ENCODE measurements at places on chromosomes 3 and 15.

- DNase-seq = no peak
These were observed 4.0 kb downstream of the SPSB4 start for GRCh38 chr3:141055136-141055535.

DNA sequence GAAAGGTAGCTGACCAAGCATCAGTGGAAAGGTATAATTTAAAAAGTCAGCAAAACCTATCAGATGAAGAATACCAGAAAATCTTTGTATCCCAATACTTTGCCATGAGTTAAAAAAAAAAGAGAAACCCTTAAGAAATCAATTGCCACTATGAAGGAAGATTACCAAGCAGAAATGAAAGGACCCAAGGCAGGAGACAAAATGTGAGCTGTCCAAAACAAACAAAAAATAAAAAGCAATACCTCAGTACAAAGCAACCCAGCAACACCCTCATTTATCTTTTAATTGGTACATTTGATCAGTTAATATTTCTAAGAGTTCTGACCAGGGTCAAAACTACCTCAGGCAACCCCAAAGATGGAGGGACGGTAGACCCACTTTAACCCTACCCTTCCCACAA lies 65.3 kb downstream of the MOBP start:
- no peak for DNase-seq

DNA sequence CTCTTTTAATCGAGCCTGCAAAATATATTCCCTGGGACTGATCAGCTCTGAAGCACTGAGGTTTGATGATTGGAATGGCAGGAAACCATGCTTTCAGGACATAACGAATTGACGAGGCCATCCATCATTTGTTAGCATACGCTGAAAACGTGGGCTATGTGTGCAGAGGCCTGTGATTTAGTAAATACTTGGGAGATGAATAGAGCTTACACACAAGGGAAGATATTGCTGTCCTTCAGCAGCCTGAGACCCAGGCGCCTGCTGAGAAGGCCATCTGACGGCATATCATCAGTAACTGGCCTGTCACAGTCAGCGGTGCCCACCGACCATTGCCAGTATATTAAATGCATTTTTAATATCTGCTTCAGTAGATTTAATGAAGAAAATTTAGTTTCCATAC lies 16.2 kb downstream of the CDIN1 start:
- DNase-seq = no peak

GRCh38 chr3:138434276-138434874 lies at the start of gene ESYT3:
Gene ESYT3, plus strand, starts transcription at chr3:138434616. Its CDS starts 183 bp downstream, at chr3:138434799.
- DNase-seq = peak; percentile 86

GRCh38 chr15:80445300-80446041 lies 41.3 kb downstream of the ARNT2 start:
- no peak for DNase-seq

GRCh38 chr15:88479169-88479568 lies 11.7 kb downstream of the MRPS11 start:
- no peak for DNase-seq

- DNase-seq = no peak
These were observed 8.3 kb upstream of the SEMA7A start for GRCh38 chr15:74442063-74442462.

DNA sequence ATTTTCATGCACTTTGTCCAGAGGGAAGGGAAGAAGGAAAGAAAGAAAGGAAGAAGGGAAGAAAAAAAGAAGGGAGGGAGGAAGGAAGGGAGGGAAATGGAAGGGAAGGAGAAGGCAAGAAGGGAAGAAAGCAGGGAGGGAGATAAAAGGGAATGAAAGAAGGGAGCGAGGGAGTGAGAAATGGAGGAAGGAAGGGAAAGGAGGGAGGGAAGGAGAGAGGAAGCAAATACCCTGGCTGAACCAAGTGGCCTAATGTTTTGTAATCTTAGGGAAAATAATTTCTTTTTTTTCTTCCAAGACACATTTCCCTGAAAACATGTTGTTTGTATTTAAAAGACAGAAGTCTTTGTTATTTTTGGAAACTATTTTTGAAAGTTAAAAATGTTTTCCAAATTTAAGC lies 35.9 kb downstream of the DTWD1 start:
- no peak for DNase-seq

DNA sequence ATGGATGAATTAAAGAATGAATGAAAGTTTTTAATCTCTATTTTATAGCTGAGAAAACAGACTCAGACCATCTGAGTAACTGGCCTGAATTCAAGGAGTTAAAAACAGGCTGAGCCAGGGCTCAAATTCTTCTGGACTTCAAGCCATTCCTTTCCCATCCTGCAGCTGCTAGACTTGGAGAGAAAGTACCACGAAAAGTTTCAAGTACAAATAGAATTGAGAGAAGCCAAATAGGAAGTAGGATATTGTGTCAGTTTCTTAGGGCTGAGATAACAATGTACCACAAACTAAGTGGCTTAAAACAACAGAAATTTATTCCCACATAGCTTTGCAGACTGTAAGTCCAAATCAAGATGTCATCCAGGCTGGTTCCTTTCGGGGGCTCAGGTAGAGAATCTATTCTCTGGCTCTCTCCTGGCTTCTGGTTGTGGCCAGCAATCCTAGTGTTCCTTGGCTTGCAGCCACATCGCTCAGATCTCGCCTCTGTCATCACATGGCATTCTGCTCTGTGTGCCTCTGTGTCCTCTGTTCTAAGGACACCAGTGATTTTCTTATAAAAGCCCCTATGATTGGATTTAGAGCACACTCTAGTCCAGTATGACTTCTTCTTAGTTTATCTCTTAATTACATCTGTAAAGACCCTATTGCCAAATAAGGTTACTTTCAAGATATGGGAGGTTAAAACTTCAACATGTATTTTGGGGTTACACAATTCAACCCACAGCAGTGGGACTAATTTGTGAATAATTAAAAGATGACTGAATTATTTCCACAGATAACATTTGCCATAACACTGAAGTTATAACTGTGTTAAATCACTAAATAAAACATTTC lies 25.7 kb upstream of the GOLIM4 start:
- DNase-seq = no peak

DNA sequence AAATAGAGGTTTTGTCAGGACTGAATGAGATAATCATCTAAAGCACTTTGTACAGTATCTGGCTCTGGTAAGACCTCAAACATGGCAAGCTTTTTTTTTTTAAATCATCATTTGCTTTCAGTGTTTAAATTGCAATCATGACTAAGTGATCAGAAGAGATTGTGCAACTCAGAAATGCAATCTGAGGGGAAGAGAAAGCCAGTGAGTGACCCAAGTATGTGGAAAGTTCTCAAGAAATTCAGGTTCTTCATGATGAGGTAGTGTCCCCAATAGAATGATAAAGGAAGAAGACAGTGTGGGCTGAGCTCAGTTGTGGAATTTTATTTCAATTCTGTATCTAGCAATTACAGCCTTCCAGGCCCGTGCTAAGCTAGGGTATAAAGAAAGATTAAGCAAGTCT lies 132.2 kb upstream of the TBC1D5 start:
- no peak for DNase-seq

GRCh38 chr3:7618606-7619005 lies 757.7 kb downstream of the GRM7 start:
- DNase-seq = no peak

DNA sequence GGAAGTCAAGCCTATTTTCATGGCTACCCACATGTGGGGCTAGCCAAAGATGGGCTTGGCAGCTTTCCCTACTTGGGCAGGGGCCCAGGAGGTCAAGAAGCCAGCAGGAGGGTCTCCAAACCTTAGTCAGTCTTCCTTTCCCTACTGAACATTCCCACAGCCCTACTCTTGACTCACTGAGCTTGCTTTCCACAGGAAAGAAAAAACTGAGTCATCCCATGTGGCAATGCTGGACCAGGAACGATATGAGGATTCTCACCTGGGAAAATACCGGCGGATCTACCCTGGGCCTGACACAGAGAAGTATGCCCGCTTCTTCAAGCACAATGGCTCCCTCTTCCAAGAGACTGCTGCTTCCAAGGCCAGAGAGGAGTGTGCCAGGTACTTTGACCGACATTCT lies 3.7 kb upstream of the NGRN start:
- DNase-seq = no peak

GRCh38 chr3:105401691-105402149 lies 35.0 kb downstream of the ALCAM start:
- no peak for DNase-seq

GRCh38 chr15:31472636-31473384 lies 146.2 kb downstream of the KLF13 start:
- DNase-seq = peak; percentile 40

DNA sequence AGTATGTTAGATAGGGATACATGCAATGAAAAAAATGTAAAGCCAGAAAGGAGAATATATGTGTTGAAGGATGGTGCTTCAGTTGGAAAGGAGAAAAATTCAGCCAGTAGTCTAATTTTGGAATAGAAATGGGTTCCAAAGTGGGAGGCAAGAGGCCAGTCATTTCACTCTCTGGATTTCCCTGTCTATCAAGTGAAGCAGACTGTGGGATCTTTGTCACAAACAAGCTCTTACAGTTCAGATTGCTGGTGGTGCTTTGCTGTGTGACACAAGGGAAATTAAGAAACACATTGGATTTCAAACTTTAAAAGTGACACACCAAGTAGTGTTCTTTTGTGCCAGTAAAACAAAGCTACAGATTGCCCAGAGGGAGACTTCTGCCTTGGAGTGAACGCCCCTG lies 82.0 kb upstream of the BFSP2 start:
- no peak for DNase-seq

DNA sequence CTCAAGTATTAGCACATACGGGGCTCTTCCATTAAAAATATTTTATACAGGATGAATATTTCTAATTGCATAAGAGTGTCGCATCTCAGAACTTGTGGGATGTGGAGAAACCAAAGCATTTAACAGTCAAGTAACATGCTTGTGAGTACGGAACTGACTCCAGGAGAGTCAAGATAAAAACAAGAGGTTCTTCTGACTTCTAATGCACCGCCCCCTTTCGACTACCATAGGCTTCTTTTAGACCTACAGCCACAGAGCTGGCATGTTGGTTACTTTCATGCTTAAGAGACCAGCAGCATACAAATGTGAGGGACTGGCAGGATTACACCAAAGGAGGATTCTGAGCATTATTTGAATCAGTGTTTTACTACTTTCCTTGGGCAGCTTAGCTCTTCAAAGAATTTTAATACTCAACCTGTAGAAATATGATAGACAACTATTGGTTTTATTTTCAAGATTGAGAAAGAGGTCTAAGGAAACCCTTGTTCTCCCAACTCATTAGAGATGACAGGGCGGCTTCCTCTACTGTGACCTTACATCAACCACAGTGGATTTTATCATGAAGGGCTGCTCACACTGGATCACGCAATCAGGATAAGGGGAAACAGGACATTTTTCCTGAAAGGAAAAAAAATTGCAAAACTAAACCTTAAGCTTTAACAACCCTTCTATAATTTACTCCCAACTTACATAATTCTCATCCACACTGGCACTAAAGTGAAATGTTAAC lies 14.0 kb downstream of the ETV5 start:
- DNase-seq = no peak

DNA sequence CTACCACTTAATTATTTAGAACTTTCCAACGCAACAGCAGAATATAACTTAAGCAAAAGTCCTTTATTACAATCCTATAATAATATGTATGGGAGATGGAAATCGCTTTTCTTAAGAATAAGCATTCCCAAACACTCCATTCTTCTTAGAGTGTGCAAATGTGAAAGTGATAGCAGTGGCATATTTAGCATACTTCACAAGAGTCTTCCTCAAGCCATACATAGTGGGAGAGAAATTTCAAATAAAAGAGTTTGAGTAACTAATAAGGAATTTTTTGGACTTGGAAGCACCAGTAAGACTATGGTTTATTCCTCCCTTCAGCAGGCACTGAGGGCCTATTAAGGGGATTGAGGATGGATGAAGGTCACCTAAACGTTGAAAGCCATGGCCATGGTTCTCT lies 22.1 kb upstream of the BNC1 start:
- DNase-seq = no peak

DNA sequence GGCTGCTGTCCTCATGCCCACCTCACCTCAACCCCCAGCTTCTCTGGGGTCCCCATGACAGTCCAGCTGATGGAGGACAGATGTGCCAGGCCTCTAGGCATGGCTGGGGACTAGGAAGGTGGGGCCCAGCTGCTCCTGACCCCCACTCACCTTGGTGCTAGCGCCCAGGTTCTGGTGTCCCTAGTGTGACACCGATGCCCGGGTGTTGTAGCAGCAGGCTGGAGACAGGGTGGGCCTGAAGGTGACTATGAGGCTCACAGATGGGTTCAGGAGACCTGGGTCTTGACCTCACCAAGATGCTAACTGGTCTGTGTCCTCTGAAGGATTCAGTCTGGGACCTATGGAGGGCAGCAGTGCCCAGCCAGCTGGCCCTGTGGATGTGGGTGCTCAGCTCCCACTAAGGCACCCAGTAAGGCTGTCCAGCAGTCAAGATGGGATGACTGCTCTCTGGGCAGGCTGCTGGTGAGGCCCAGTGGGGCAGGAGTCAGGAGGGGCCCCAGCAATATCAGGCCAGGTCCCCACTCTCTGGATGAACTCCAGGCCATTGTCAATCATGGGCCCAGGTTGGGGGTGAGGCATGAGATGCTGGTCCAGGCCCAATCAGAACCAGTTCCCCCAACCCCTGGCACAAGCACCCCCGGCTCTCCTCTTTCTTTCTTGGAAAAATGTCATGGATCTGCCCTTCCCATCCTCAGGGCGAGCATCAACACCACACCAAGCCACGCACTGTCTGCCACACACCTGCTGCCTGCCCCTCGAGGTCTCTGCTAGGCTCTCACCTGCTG lies 33.0 kb downstream of the ALDH1L1 start:
- no peak for DNase-seq

GRCh38 chr3:46386205-46386604 lies 15.5 kb downstream of the CCR5 start:
- no peak for DNase-seq

DNA sequence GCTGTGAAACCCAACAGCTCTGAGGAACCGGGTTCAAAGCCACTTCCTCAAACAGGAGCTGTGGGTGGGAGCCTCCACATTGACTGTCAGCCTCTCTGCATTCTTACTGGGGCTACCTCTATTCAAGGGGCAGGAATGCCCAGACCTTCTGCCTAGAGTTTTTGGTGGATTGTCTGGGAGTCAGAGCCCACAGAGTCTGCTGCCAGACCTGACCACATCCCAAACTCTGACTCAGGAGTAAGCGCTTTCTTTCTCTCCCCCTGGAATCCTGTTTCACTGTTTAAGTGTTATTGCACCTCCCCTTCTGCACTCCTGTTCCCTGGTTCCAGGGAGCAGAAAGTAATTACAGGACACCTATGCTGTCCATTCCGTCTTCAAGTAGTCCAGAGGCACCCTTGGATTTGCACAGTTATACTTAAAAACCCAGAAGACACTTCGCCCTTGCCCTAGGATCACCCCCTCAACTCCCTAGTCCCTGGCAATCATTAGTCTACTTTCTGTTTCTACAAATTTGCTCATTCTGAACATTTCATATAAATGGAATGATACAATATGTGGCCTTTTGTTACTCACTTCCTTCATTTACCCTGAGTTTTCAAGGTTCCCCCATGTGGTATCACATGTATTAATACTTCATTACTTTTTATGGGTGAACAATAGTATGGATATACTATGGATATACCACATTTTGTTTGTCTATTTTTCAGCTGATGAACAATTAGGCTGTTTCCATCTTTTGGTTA lies 37.9 kb upstream of the TJP1 start:
- no peak for DNase-seq

- DNase-seq = no peak
These were observed 291.8 kb downstream of the NAALADL2 start for GRCh38 chr3:175150812-175151401.
